ENCODE measurements at places on chromosomes 16 and 17.
A peak's percentile ranks its signal among the peaks of the same experiment; 100 is the strongest.

DNA sequence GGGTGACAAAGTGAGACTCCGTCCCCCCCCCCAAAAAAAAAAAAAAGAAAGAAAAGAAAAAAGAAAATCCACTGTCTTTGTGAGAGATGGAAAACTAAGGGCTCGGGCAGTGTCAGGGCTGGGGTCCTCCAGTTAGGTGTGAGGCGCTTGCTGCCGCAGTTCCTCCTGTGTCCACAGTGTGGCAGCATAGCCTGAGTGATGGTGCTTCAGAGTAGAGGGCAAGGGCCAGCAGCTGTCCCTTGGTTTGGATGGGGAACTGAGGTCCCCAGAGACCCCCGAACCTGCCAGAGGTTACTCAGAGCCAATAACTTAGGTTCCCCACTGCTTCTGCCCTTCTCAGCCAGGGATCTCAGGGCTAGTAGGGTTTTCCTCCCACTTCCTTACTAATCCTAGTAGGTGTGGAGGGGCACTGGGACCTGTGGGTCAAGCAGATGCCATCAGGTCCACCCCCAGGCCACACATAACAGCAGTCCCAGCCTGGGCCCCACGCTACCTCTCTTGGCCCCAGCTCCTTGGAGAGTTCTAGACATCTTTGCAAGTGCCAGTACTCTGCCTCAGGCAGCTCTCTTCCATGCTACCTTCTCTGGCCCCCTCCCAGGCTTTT is 7.9 kb upstream of the LLGL1 start:
- DNase-seq, result peak; percentile 51

GRCh38 chr17:16329519-16330271 is 23.6 kb downstream of the CENPV start:
- DNase-seq, result peak; percentile 56

DNA sequence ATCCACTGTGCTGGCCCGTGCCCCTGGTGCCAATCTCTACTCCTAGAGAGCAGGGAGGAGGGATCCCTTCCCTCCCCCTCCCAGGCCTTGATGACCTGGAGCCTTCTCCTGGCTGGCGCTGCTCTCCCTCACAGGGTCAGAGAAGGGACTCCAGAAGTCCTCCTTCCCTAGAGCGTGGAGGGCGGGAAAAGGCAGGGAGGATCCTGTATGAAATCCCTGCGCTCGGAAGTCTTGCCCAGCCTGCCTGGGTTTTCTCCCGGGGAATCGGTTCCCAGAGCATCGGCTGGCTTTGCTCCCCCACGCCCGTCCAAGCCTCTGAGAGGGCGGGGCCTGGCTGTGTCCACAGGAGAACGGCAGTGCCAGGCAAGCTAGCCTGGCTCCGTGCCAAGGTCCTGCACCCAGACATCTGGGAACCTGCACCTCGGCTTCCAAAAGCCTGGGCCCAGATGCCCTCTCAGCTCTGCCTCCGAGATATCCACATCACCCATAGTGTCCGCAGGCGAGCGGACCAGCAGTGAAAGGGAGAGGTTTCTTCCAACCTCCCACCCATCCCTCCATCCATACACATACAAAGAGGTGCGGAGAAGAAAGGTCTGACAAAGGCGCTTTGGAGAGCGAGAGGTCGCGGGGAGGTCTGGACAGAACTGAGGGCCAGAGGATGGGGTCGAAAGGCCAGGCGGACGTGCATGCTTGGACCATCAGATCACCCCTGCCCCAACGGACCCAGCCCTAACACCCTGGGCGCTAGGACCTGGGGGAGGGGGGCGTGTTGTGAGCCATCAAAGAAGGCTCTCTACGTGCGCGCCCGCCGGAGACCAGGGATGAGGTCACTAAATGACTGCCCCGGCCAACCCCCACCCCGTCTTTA is 1.1 kb downstream of the MPP2 start:
- DNase-seq, result peak; percentile 55

DNA sequence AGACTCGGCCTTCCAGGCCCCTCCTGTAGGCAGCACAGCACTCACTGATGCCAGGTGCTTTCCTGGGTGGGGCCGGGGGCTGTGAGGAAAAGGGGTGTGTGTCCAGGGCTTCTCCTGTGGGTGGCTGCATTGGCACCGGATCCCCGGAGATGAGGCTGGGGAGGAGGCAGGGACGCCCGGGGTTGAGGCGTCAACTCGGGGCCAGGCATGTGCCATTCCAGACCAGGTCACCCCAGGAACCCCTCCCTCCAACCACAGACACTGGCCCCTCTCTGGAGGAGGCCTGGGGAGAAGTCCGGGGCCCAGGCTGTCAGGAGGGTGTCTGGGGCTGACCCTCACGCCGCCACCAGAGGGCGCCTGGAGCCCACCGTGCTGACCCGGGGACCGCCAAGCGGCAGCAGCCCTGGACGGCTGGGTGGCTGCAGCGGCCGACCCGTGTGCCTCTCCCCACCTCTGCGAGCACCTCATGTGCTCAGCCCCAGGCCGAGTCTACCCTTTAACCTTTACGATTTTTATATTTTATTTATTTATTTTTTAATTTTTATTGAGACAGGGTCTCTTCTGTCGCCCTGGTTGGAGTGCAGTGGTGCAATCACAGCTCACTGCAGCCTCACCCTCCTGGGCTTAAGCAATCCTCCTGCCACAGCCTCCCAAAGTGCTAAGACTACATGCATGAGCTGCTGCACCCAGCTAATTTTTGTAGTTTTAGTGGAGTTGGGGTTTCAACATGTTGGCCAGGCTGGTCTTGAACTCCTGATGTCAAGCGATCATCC is 3.2 kb upstream of the METRN start:
- DNase-seq, result peak; percentile 44

GRCh38 chr17:74156878-74157277 is 46.6 kb upstream of the RPL38 start:
- no peak for DNase-seq

GRCh38 chr17:19573075-19573474 is 39.4 kb downstream of the SLC47A1 start:
- peak; percentile 72 for DNase-seq

DNA sequence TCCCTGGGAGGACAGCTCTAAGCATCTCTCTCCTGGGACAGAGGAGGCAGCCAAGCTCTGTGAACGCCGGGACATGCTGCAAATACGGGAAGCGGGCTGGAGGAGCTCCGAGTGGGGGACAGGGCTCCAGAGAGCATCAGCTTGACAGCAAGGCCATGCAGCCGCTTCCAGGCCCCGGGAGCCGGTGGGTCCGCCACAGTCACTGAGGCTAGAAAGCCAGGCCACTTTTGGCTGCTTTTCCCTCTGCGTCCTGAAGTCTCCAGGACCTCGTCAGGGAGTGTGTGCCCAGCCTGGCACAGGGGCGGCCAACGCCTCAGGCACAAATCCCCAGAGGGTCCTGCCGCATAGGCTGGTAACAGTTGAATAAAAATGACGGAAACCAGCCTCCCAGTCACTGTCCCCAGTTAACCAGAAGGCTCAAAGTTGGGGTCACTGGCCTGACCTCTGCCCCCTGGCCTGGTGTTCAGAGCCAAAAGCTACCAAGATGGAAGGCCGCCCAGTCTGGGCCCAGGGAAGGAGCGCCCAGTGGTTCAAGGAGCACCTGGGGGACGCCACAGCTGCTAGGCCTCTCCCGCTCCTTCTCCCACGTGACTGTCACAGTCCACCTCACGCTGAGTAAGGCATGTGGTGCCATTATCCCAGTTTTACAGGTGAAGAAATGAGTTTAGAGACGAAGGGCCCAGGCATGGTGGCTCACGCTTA is 3.2 kb upstream of the TRIM65 start:
- DNase-seq, result no peak

DNA sequence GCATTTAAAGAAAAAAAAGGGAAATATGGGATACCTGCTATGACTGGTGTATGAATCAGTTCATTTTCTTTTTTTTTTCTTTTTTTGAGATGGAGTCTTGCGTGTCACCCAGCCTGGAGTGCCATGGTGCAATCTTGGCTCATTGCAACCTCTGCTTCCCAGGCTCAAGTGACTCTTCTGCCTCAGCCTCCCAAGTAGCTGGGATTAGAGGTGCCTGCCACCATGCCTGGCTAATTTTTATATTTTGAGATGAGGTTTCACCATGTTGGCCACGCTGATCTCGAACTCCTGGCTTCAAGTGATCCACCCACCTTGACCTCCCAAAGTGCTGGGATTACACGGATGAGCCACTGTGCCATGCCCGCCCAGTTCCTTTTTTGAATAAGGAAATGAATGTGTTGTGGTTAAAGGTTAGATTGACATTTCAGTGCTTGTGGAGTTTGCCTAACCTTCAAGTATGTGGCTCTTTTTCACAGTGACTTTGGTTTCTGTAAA is 7.7 kb downstream of the HAPSTR1 start:
- DNase-seq, result peak; percentile 59

- DNase-seq, result no peak
These were observed 51.3 kb upstream of the AMZ2 start for GRCh38 chr17:68196394-68197090.

GRCh38 chr16:87806261-87806640 is 40.5 kb upstream of the KLHDC4 start:
- DNase-seq, result peak; percentile 43

GRCh38 chr17:3389791-3390190 is 3.7 kb upstream of the OR3A2 start:
- DNase-seq, result no peak

- DNase-seq, result peak; percentile 58
These were observed 254.5 kb upstream of the CACNG5 start for GRCh38 chr17:66580184-66580955.

DNA sequence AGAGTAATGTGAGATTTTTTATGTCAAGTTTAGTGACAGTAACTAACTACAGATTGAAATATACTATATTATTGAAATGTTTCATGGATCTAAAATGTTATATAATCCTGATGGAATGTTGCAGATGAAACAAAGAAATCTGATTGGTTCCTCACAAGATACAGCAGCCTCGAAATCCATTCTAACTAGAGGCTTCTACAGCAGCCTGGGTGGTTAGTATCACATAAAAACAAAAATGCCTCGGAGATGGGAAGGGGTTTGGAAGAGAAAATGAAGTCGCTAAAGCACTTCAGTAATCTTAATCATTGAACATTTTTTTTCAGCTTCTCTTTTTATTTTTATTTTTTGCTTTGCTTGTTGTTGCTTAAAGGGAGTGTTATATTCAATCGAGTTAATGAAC is 75.2 kb downstream of the TANC2 start:
- no peak for DNase-seq

DNA sequence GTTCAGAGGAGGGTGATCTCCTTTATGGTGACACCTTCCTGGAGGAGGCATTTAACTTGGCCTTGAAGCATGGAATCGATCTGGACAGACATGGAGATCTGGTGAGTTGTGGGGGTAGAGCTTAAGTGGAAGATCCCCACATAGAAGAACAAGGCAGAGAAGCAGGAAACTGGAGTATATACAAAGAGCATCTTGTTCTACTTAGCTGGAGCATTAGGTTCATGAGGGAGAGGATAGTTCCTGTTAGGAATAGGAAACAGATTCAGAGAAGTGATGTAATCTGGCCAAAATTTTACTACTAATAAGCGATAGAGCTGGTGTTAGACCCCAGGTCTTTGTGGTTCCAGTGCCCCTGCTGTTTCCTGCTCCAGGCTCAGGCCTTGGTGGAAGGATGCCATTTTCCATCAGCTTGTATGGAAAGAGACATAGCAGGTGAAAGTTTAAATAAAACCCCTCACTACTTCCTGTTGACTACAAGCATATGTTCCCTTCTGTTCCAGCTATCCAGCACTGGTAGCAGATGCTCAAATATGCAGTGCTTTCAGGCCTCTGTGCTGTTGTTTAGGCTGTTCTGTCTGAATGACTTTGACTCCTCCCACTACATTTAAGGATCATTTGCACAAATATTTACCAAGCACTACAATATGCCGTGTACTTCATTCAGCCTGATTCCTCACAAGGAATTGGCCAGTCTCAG is 9.4 kb downstream of the RPAIN start:
- no peak for DNase-seq

- DNase-seq, result peak; percentile 77
These were observed 161.0 kb downstream of the FTO start for GRCh38 chr16:53864819-53865493.

- DNase-seq, result peak; percentile 41
These were observed 6.5 kb upstream of the ZNF469 start for GRCh38 chr16:88375996-88376834.

DNA sequence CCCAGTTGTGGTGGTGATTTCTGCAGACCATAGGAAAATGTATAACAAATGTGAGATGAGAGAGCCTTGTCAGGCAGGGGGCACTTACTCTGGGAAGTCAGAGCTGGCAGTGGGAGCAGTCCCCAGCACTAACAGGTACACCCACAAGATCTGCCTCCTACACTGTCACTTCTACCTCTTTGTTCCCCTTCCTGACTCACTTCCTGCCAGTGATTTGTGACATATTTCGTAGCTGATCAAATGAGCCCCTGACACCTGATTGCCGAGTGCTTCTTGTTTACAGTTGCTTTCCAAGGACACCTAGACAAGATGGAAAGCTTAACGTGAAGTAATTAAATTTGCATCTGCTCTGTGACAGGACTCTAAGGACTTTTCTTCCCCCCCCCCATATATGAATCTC is 40.5 kb downstream of the FTO start:
- no peak for DNase-seq

DNA sequence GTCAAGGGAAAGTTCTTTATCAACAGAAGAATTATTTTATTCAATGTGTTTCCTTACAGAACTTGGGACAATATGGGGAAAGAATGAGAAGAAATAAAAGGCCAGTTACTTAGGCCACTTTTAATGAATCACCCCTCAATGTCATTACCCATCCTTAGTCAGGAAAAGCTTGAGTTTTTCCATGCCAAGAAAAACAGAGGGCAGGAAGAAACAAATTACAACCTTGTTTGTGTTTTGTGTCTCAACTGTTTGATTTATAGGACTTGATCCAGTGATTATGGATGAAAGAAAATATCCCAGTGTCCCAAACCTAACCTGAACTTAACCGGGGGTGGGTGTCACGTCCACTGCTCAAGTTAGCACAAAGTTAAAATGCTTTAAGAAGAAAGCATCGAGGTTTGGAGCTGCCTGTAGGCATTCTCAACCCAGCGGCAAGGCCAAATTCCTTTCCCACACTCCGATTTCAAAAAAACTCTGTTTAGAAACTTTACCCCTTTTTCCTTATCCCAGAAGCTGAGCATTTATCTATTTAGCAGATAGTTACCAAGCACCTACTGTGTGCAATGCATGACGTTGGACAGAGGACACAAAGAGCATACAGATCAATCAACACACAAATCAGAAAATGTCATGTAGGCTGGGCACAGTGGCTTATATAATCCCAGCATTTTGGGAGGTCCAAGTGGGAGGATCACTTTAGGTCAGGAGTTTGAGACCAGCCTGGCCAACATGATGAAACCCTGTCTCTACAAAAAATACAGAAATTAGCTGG is 14.0 kb upstream of the CYB5B start:
- peak; percentile 87 for DNase-seq

DNA sequence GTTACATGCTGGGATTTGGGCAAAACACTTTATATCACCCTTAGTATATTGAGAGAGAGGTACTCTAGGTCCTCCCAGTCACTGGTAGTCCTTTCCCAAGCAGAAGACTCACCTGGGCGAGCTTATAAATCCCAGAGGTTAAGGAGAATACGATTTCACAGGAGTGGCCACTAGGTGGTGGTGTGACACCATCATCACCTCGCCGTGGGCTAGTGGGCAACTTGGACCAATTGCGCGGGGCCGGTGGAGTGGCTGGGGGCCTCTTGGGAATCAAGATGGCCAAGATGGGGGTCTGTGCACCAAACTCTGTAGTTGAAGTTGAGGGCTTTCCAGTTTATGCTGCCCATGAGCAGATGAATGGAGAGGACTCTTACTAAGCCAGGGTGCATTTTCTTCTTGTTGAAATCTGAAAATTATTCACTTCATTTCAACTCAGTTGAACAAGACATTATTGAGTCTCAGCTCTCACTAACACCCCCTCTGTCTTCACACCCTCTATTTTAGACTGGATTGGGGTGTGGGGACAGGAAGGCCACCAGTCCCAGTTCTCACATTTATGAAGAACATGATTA is 38.2 kb upstream of the PIRT start:
- DNase-seq, result peak; percentile 17

Measured in fibroblast of lung (primary cell).